Stimulated activated CD8-positive, alpha-beta memory T cell treated with anti-CD3 and anti-CD28 coated beads, Interleukin-4, amount 100 ng/mL, for 1 hour (primary cell): ENCODE measurements at places on chromosomes 5 and 9.

- no peak for DNase-seq
Measured at GRCh38 chr5:58983526-58984452, 400.9 kb downstream of the RAB3C start.

DNA sequence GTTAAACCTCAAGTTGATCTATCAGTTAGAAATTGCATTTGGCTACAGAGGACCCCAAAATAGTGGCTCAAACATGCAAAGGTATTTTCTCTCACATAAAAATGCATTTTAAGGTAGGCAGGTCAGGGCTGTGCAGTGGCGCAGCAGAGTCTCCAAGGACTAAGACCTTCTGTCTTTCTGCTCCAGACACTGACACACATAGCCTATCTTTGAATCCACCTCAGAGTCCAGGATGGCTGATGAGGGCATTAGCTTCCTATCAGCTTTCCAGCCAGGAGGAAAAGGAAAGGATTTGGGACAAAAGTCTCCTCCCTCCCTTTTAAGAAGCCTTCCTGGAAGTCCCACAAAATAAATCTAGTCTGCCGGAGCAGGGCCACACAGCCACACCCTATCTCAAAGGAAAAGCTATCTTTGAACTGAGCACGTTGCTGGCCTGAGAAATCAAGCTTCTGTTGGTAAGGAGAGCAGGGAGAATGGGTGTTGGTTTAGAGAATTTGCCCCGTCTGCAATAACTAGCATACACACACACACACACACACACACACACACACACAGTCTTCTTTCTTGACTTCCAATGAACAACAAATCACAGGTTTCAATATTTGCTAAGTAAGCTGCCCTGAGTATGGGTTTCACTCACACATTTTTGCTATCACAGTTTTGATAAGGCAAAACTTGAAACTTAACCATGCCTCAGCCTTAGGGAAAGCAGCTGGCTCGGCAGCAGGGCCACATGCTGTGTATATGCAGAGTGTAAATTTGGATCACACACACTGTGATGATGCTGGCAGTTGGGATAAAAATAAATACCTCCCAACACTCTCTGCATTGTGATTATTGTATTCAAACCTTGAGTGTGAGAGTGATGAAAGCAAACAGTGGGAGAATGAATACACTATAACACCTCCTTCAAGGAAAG is 116.6 kb upstream of the MAP3K1 start:
- DNase-seq = no peak

DNA sequence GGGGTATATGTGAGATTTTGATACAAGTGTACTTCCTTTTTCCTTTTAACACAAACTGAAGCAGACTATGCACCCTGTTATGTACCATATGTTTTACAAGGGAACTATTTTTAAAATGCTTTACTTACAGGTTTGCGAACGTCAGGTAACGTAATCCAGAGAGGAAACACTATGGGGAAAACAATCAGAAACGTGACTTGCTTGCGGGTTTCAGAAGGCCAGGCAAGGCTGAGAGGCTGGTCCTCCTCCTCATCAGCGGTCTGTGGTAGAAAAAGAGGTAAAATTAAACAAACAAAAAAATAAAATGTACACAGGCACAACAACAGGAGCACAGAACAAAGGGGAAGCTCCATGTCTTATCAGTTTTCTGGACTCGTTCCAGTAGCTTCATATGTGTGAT is 141.2 kb downstream of the ACER2 start:
- DNase-seq = no peak

- DNase-seq = no peak
Measured at GRCh38 chr9:93091056-93091452, 5.0 kb upstream of the CARD19 start.

- no peak for DNase-seq
Measured at GRCh38 chr9:113315231-113315630, 12.1 kb upstream of the RNF183 start.

DNA sequence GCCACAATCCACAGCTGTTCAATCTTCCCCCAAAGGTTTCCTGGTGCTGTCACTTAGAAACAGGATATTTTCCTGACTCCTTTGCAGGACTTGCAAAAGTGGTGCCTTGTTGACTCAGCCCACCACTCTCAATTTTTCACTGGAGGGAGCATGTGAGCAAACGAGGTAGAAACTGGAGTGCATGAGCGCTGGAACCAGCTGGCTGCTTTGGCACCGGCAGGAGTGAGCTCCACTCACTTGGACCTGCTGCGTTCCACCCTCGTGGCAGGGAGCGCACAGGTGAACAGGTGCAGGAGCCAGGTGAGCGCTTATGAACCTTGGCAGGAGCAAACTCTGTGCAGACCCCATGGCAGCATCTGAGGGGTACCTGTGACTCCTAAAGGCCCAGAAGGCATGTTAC is 364.1 kb upstream of the RORB start:
- DNase-seq = no peak

DNA sequence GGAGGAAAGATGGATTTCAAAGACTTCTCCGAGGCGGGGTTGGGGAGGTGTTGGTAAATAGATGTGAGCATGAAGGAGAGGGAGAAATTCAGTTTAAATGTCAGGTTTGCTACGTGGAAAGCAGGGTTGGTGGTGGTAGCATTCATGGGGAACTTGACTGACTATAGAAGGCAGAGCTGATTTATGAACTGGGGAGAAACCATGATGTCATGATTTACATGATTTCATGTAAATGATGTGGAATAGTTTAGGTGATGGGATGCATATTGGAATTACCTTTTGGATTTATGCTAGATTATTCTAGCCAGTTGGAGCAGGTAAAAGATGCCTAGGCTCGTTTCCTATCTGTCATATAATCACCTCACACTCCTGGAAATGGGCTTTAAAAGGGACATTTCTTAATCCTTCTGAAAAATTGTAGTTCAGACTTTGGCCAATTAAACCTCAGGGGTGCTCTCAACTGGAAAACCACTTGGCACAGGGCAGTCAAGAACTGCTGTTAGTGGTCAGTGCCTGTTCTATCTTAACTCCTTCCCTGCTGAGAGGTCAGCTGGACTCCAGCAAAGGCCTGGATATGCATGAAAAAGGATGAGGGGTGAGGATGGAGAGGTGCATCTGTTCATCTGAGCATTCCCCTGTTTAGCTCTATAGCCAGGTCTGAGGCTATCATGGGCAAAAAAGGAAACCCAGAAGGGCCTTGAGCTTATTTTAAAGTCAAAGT is 50.1 kb upstream of the BASP1 start:
- DNase-seq = no peak

- no peak for DNase-seq
Measured at GRCh38 chr5:73764586-73764985, 138.6 kb downstream of the ARHGEF28 start.

- no peak for DNase-seq
Measured at GRCh38 chr9:6237267-6237666, 21.7 kb downstream of the IL33 start.

DNA sequence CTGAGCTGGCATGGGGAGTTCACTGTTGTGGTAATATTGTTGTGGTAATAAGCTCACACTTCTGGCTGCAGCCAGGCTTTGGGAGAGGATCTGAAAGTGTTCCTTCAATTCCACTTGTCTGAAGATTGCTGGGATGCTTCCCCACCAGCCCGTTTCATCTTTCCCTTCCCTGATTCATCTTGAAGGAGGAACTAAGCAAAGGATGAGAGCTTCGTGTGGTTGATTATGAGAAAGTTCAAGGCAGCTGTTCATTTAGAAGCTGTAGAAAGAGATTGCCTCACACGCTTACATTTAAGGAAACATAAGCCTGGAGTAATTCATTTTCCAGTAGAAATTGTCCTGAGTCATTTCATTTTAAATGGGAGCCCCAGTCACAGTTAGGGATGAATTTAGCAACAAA is 122.4 kb upstream of the GAS1 start:
- DNase-seq = no peak

DNA sequence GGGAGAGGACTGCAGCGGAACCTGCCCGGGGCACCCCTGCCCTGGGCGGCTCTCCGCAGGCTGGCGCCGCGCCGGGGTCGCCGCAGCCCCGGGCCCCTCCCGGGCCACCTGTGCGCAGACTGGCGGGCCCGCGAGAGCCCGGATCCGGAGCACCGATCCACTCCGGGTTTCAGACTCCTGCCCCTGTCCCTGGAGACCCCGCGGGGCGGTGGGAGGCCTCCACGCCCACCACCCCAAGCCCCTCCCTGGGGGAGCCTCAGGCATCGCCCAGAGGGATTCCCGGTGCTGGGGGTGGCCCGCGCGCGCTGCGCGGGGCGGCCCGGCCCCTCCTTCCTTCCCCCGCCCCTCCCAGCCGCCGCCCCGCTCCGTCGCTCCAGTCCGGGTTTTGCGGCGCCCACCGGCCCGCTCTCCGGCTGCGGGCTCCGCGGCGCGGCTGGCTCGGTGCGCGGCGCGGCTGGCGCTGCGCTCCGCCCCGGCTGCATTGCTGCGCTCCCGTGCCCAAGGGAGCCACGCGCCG is at the start of gene UNC5A:
UNC5A (plus strand) TSS at position 479 of the 517 bp plus-strand sequence. CDS start 192 bp downstream, outside the sequence.
- DNase-seq = no peak

DNA sequence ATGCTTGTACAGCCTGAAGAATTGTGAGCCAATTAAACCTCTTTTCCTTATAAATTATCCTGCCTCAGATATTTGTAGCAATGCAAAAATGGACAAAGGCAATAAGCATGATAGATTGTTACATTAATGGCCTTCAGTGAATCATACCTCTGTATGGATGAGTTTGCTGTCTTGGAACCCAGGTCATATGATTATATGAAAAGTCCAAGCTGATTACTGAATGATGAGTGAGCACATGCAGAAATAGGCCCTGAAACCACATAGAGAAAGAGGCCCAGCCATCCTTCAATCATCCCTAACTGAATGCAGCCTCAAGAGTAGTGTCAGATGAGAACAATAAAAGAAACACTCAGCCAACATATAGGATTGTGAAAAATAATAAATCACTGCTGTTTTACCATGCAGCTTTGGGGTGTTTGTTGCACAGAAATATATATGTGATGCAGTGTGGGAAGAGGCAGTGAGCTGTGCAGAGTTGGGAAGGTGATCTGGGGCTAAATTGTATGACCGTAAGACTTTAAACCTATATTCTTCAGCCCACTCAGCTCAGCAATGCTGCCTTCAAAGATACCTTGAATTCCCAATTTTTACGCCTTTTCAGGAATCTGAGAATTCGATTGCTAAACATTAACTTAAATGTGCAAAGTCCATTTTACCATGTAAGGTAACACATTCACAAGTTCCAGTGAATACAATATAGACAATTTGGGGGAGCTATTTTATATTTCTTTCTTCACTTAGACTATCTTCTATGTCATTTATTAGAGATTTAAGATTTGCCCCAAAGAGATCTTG is 36.3 kb upstream of the SHISAL2B start:
- DNase-seq = no peak

DNA sequence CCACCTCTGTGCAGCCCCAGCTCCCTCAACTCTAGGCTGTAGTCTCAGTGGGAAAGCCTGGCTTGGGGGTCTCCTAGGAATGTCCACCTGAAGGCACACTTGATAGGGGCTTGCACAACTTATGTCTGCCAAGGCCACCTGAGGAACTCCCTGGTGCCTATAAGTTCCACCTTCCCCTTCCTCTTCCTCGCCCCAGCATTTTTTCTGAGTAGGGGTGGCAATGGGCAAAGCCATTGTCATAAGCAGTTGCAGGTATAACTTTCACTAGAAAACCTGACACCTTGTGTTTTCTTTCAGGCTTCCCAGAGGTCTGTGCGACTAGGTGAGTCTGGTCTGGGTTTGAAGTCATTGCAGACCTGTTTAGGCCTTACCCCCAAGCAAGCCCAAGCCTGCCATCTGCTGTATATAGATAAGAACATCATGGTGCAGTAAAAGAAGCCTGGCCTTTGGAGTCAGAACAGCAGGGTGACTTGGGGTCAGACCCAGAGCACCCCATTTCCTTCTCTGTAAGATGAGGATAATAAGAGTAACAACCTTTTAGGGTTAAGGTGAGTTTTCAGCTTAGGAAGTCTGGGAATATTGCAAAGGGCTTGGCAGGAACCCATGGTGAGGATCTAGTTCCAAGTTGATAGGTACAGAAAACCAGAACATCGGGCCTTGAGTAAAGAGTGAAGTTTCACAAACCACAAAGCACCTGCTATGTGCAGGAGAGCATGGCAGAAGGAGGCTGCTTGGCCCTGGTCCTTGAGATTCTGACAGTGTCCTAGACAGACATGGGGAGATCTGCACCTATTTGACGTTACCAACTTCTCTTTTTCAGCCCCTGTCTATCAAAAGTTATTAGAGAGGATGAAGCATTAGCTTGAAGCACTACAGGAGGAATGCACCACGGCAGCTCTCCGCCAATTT is 33.8 kb downstream of the TGFBI start:
- no peak for DNase-seq

- DNase-seq = no peak
Measured at GRCh38 chr5:151243127-151243526, 9.9 kb upstream of the GM2A start.
